Naive thymus-derived CD8-positive, alpha-beta T cell (primary cell): ENCODE measurements at places on chromosomes 11 and 22. TPM values are rescaled to one million over a fixed set of nuclear protein-coding genes. Genes with fewer than 3 reads are reported as not detected.

The TRIM44 gene
- 73.4 TPM for total RNA-seq

The VWCE gene
- total RNA-seq = 0.94 TPM

The DMC1 gene
- 0.73 TPM for total RNA-seq

The MUC5AC gene
- not detected for total RNA-seq

The TPCN2 gene
- 27.2 TPM for total RNA-seq

The SMIM35 gene
- total RNA-seq = 0.70 TPM

The PHOX2A gene
- not detected for total RNA-seq

GRCh38 chr22:34808618-34809017, 257.3 kb upstream of the ISX start:
- DNase-seq = no peak

DNA sequence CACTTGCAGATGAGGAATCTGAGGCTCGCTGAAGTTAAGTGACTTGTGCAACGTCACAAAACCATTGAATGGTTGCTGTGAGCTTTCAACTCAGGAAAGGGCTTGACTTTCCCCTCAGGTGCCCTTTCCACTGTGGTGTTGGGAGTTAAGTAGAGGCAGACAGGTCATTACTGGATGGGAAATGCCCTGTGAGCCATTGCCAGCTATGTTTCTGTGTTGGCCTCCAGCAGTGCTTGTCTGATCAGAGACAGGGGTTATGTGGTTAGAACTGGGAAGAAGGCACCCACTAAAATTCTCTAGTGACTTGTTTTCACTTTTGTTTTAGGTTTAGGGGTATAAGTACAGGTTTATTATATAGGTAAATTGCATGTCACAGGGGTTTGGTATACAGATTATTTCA, 96.6 kb downstream of the FDX1 start:
- no peak for DNase-seq

GRCh38 chr11:112277941-112278340, 17.3 kb upstream of the PLET1 start:
- no peak for DNase-seq

- DNase-seq = no peak
These were observed 111.8 kb downstream of the OSBP2 start for GRCh38 chr22:30806391-30806861.

- DNase-seq = no peak
These were observed 12.5 kb upstream of the SYT12 start for GRCh38 chr11:67010296-67010905.

GRCh38 chr11:41954034-41954433, 494.6 kb upstream of the LRRC4C start:
- DNase-seq = no peak

DNA sequence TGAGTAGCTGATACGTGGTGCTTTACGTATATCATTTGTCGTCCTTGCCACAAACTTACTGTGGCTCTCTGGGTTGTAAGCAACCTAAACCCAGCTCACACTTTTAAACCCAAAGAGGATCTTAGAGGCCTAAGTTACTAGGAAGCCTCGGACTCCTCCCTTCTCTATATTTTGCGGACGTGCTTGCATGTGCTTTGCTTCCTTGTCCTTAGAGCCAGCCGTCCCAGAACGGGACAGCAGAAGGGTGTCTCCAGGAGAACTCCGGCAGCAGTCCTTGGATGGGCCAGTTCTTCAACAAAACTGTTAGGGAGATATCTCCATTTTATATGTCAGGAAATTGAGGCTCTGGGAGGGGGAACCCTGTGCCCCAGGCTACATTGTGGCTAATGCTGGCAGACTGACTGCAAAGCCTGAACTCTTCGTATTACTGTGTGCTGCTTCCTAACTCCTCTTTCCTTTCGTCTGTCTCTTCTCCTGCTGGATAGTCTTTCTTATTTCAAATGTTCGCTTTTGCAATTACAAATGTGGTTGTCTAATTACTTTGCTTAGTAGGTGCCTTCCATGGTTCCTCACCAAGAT, 33.8 kb downstream of the TNRC6B start:
- no peak for DNase-seq

DNA sequence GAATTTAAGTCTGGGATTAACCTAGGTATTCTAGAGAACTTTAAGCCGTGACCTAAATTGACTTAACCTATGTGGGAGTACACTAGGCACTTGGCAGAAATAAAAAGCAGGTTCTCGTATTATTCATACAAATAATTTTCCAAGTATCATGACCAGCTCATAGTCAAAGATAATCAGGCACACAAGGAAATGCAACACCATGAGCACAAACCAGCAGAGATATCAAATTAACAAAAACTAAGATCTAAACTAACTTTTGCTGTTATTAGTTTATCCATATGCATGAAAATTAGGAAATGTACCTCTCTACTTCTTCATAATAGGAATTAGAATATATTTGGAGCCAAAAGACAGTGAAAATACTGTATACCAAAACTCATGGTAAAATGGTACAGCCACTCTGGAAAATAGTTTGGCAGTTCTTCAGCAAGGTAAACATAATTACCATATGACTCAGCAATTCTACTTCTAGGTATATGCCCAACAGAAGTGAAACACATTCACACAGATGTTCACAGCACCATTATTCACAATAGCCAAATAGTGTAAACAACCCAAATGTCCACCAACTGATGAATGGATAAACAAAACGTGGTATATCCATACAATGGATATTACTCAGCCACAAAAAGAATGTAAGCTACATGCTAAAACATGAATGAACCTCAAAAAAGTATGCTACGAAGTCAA, 154.1 kb downstream of the ENTHD1 start:
- DNase-seq = no peak

GRCh38 chr11:119024430-119025098, 6.0 kb downstream of the TRAPPC4 start:
- DNase-seq = no peak

- no peak for DNase-seq
These were observed 17.7 kb downstream of the NAV2 start for GRCh38 chr11:19730373-19730772.

DNA sequence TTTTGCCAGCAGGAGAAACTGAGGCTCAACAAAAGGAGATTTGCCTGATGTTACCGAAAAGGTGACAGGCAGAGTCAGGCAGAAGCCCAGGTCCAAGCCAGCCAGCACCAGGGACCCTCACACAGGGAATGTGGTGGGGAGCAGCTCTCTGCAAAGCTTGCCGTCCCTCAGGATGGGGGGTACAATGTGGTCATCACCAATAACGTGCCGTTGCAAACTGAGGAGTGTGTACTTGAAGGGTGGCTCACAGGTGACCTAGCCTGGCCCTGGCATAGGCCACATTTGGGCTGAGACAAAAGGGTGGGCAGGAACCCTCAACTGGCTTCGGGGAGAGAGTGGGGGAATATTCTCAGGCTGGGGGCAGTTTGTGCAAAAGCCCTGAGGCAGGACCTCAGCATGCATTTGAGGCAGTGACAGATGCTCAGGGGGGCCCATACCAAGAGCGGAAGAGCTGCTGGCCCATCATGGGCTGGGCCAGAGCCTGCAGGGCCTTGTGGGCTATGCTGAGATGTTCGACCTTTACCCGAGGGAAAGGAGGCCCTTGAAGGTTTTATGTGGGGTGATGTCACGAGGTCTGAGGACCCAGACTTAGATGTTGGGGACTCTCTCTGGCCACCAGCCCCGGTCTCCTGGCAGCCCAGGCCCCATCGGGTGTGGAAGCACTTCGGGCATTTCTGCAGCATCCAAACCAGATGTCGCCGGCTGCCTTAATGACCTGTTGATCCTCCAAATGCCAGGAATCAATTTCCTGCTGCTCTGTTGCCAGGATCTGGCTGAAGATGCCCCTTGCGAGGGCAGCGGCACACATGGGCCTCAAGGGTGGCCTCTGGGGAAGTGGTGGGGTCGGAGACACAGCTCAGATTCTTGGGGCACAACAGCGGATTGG, 57.4 kb upstream of the SHISAL1 start:
- DNase-seq = no peak

- no peak for DNase-seq
These were observed 236.1 kb downstream of the MIAT start for GRCh38 chr22:26893173-26894110.

DNA sequence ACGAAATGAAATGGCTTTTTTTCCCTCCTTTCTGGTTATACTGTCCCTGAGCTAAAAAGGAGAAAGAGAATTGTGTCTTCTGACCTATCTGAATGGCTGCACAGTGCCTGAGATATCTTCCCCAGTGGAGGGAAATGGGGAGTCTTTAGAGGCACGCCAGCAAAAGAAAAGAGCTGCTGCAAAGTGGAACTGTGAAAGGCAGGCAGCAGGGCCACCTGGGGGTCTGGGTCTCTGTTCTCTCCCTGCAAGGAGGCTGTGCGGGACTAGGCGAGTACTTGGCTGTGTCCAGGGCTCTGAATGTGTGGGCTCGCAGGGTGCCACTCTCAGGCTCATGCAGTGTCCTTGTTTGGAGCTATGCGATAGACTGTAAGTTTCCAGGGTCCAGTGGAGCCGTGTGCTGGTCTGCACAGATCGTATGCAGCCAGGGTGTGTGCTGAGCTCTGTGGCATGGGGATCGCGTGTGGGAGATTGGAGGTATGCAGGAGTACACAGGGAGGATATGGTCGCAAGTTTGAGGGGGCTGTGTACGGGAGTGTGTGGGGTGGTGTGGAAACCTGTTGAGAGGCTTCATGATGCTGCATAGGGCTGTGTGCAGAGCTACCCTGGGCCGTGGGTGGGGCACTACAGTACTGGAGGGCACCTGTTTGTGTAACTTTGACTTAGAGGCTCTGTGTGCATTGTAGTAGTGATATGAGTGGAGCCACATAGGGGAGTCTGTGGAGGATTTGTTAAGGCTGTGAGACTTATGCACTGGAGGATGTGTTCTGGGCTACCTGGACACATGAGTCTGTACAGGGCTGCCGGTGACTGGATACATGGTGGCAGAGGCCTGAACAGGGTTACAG, 70.1 kb upstream of the OLFML1 start:
- DNase-seq = no peak

GRCh38 chr11:78228467-78228866, 39.7 kb downstream of the USP35 start:
- no peak for DNase-seq
